ENCODE measurements at places on chromosomes 7 and 10.

- no peak for DNase-seq
These were observed 342.9 kb downstream of the AUTS2 start for GRCh38 chr7:69941077-69941651.

DNA sequence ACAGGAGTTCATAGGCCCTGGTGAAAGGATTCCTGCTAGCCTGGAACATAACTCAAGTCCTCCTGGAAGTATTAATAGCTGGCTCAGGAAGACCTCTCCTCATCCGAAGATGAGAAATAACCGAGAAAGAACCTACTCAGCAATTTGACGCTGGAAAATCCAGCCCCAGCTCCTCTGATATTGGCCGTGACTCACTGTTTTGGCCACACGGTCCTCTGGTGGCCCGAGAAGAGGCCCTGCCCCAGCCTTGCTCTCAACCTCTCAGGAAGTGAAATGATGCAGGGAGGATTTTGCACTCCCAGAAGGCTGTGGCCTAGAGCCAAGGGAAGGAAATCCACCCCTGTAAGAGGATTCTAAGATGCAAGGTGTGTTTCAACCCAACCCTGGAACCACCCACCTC is 121.6 kb downstream of the MTPAP start:
- DNase-seq, result no peak

DNA sequence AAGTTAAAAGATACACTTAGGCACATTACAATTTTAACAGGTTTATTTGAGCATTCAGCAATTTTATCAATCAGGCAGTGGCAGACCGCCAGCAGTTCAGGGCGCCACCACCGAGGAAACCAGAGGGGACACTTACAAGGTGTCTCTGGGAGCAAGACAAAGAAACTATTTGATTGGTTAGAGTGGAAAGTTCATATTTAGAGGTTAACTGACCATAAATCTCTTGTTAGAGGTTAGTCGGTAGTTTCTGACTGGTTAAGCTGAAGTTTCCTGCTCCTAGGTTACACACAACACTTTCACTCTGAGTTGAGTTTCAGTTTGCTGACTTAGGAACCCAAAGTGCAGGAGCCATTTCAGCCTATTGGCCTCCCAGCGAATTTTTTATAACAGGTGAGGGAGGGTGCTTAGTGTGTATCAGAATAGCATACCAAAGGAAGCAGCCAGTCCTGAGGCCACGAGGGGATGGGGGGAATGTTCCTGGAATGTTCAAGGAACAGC is 10.8 kb upstream of the PVRIG start:
- DNase-seq, result no peak

DNA sequence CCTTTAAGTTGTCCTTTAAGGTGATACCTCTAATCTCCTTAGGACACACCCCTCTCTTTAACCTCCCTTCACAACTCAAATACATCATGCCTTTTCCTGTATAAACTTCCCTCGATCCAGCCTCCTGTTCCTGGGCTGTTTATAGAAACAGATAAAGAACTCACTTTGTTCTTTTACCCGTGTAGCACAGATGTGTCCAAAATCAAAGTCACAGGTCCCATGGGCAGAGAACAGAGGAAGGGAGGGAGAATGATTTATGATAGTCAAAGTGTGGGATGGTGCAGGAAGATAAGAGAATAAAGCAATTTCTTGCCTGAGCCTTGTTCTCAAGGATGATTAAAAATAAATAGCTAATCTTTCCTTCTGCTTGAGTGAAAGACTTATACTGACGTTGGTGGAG is 50.3 kb upstream of the CABCOCO1 start:
- DNase-seq, result no peak

DNA sequence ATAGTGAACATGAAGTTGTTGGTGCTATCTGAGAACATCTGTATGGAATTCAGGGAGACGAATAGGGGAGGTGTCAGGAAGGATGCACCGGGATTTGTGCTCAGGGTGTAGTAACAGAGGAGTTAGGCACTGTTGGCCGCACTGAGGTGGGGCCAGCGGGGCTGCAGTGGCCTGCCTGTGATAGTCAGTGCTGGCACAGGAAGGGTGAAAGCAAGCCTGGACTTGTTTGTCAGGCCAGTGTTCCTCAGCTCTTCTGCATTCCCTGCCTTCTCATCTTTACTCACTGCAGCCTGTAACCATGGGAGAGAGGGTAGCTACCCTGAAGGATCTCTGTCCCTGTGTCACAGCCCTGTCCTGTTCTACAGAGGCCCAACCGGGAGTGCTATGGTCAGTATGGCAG is 81.3 kb downstream of the SH2D4B start:
- DNase-seq, result no peak

DNA sequence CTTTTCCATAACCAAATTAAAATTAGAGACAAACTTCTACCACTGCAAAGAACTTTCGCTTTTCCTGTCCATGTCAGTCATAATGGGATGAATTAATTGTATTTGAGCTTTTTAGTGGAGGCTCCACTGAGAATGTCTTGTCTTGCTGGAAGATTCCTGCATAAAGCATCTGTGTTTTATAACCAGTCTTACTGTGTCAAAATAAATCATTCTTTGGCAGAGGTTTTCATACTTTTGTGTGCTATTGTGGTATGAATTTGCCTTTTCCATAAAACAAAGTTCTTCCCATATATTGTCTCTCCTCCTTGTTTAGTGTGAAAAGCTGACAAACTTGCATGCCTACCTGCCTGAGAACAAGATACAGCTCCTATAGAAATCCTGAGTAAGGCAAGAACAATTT is 124.8 kb upstream of the CCDC6 start:
- no peak for DNase-seq

DNA sequence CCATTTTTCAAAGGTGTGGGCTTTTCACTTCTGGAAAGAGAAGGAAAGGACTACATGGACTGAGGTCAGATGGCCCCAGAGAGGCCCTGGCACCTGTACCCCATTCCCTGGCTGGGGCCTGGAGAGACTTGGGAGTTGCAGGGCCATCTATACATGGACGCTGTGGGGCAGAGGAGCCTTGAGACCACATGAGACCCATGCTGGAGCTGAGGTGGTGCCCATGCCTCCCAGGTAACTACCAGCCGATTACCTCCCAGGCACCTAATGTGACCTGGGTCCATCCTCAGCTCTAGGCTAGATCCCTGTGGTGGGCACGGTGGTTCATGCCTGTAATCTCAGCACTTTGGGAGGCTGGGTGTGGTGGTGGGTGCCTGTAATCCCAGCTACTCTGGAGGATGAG is 81.3 kb downstream of the GPR26 start:
- no peak for DNase-seq

DNA sequence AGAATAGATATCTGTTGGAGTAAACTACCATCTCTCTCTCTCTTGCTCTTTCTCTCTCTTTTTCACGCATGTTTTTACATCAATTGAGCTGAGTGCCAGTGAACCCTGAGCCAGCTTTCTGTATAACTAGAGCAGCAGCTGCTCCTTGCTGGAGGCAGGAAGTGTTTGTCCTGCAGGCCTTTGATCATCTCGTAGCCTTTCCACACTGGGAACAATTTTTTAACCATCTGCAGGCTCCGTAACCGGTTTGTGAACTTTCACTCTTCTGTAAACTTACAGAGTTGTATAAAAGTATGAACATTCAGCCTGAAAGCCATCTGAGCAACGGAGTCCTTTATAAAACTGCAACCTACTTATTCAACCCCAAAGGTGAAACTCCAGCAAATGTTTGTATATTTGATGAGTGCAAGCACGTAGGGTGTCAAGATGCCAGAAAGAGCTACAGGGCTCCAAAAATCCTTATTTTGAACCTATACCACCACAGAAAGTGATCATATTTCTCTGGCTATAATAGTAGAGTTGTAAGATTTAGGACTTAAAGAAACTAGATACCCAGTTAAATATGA is 162.8 kb upstream of the NFE2L3 start:
- DNase-seq, result no peak

DNA sequence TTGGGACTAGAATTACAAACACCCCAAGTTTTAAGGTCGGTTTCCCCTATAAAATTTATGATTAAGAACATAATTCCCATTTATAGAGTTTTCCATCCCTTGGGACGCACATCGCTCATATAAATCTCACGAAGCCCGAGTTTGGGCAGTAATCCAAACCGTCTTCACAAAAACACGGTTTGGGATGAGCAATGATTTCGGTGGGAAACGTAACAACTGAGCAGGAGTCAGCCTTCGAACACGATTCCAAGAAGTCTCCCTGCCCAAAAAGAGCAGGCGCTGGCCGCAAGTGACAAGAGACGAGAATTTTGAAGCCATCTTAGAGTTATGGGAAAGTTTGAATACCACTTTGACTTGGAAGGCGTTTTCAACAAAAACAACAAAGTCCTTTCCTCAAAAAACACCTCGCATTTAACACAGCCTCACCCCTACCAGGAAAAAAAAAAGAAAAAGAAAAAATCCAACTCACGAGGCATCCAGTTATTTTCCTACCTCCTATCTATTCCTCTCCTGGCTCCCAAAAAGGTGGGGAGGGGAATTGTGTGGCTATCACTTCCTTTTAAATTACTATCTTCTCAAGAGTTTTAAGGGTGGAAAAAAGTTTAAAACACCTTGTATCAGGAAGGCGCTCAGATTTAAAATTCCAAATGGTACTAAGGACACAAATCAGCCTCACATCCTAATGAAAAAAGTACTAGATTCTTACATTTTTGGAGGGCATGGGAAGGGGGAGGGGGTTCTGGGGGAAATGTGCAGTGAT is 1.6 kb downstream of the SEPHS1 start:
- peak; percentile 70 for DNase-seq

- no peak for DNase-seq
These were observed 39.9 kb downstream of the UNC5B start for GRCh38 chr10:71252220-71252619.

- no peak for DNase-seq
These were observed 34.0 kb upstream of the CALN1 start for GRCh38 chr7:72446131-72446530.

GRCh38 chr10:129440247-129440646 is 26.8 kb upstream of the MGMT start:
- DNase-seq, result no peak

DNA sequence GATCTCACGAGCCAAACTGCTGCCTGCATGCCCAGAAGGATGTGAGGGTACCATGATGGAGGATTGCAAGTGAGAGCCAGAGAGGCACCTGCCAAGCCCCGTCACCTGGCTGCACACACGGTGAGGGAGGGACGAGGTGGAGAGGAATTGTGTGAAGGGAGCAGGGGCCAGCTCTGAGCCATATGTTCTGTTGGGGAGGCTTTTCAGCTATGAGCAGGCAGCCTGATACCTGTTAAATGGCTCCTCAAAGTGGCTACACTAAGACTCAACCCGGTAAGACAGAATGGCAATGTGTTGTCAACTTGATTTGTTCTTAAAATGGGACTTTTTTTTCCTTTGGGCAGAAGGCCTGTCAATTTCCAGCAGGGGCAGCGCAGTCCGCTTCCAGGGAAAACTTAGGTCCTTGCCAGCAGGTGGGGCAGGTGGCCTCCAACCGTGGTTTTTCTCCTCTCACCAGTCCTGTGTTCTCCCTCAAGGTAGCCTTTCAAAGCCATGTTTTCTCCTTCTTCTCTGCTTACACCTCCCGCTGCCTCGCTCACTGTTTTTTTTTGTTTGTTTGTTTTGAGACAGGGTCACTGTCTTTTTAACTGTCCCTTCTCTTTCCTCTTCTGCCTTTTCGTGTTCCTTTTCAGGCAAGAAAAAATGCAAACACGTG is 57.7 kb upstream of the ZNRF2 start:
- DNase-seq, result no peak

DNA sequence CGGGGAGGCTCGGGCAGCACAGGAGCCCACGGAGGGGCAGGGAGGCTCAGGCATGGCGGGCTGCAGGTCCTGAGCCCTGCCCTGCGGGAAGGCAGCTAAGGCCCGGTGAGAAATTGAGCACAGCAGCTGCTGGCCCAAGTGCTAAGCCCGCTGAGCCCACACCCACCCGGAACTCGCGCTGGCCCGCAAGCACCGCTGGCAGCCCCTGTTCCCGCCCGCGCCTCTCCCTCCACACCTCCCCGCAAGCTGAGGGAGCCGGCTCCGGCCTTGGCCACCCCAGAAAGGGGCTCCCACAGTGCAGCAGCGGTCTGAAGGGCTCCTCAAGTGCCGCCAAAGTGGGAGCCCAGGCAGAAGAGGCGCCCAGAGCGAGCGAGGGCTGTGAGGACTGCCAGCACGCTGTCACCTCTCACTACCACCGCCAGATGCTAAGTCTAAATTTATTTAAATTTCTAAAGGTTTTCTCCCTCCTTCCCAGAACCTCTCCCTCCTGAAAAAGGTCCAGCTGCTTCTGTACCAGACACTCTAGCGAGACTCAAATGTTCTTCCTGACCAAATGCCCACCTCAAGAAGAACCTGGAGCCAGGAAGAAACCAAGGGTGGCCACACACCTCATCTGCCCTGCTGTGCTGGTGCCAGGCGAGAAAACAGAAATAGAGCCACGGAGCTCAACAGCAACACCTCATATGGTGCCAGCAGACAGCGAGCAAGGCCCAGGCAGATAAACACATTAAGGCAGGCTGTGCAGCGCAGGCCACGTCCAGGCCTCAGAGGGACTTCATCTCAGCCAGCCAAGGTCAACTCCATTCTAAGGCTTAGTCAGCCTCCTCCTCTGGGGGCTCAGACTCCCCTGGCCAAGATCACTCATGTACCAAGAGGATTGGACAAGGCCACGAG is 47.0 kb downstream of the KCNMA1 start:
- no peak for DNase-seq

DNA sequence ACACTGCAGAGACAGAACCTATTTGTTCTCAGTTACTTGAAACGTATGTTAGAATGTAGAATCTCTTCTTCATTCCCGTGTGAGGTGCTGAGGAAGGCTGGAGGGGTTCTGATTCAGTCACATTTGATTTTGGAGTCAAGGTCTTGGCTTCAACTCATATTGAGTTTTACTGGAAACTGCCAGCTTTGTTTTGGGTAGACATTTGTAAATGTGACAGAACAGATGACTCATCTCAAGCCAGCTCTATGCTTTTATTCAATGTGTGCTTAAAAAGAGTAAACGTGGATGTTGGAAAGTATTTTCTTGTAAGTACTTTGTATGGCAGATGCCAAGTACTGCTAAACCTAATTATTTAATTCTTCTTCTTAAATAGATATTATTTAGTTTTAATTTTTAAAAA is 780.8 kb upstream of the C7orf33 start:
- DNase-seq, result no peak

DNA sequence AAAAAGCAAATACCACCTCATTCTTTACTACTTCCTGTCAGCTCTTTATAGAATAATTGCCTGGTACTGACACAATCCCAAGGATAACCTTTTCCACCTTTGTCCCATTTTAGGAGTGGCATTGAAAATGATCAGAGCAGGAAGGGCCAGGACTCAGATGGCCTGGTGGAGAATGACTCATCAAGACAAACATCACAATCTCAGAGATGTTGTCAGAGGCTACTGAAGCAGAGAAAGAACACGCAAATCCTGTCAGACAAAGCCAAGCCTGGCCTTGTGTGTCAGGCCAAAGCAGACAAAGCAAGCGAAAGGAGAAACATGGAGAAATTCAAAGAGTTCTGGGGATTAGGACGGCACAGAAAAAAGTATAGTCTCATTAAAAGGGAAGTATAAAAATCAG is 40.9 kb downstream of the NSUN6 start:
- DNase-seq, result no peak
